ENCODE measurements at places on chromosomes 4 and X.

DNA sequence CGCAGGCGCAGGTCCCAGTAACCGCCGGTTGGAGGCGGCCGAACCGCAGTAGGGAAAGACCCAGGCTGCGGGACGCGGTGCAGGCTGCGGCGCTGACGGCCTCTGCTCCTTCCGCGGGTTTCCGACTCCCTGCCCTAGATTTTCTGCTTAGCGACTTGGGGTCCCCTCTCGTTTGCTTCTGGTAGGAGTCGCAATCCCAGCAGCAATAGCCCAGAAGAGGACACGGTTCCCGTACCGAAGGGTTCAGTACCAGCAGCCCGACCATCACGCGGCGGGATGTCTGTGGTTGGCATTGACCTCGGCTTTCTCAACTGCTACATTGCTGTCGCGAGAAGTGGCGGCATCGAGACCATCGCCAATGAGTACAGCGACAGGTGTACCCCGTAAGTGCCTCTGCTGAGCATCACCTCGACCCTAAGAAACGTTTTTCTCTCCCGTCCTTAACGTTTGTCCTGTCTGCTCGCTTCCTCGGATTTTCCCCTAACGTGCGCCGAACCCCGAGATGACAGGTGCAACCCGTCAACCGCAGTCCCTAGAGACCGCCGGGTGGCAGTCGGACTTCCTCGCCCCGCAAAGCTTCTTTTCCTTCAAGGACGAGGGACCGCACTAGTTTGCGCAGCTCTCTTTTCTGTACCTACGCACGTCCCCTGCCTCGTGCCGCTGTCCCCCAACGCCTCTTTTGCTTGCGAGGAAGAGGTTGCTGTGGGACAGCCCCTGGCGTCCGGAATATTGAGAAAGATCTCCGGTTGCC is at the start of gene HSPA4L:
Gene HSPA4L (plus strand): TSS at position 48 of the 751 bp plus-strand sequence. CDS start 229 bp downstream, at position 277.
- DNase-seq = peak; percentile 71

- no peak for DNase-seq
Observed at GRCh38 chrX:134013524-134013923, 28.1 kb upstream of the GPC3 start.

- no peak for DNase-seq
Observed at GRCh38 chrX:103017542-103017941, 46.4 kb downstream of the BEX1 start.

DNA sequence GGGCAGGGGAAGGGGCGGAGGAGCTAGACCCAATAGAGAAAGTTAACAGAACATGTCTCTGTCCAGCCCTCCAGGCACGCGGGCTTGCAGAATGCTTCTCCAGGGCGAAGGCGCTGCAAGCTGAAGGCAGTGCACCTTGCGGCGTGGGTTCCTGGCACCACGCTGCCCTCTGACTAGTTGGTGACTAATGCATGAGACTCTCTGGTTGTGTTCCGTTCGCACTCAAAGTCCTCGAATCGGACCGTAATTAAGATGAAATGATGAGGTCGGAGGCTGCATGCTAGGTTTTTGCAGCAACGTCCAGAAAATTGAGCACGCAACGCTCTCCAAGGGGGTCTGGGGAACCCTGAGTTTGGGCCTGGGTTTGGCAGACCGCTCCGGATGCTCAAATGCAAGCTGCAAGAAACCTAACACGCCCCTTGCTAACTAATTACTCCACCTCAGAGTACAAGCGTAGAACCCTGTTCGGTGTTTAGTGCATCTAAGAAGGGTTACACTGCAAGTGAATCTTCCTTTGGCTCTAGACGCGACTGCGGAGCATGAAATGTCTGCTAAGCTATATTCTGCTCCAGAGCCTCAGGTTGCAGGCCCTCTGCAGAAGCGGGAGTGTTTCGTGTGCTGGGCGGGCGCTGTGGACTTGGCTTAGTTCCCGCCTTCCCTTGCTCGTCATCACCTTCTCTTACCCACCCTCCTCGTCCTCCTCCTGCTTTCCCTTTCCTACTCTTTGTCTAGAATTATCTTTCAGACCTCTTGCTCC is 57.1 kb upstream of the NKAP start:
- DNase-seq = no peak

- peak; percentile 15 for DNase-seq
Observed at GRCh38 chr4:122577808-122578781, 42.8 kb downstream of the IL21 start.

DNA sequence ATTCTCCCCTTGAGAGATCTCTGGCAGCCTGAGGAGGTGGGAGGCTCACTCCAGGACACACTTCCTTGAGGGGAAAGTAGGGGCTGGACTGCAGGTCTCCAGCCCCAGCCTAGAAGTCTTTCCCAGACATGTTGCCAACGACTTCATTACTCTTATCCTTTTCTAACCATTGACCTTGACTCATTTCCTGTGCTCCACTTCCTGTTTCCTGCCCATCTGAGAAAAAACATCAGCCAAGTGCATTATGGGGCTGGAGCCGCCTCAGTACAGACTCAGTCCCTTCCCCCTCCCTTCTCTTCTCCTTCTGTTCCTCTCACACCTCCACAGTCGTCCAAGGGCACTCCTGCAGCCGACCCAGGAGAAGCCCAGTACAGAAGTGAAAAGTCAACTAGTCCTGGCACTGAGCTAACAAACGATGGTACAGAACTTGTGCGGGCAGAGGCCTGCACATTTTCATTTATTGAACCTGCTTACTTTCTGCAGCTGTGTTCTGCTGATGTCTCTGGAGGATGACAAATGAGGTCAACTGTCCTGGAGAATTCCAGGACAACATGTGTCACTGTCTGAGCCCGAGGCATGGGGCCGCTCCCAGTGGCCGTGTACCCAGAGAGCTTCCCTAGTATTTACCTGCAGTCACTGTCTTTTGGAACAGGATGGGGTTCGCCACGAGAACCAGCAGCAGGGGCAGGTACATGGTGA is 20.1 kb downstream of the GPR143 start:
- no peak for DNase-seq

- DNase-seq = no peak
Observed at GRCh38 chrX:2682565-2683177, 8.4 kb upstream of the CD99 start.

DNA sequence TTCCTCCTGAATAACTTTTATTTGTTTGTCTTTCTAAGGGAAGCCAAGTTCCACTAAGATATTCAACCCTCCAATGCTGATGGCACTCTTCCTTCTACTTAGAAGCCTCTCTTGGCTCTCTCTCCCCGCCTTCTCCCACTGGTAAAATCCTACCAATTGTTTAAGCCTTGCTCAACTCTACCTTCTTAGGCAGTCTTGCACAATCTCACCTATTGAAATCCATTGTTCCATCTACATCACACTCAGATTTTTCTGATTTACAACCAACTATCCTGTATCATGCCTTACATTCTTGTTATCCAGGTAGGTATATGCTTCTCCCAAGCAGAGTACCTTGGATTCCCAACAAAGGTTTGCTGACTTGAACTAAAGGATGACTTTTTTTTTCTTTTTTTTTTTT is 69.1 kb downstream of the NR3C2 start:
- no peak for DNase-seq

DNA sequence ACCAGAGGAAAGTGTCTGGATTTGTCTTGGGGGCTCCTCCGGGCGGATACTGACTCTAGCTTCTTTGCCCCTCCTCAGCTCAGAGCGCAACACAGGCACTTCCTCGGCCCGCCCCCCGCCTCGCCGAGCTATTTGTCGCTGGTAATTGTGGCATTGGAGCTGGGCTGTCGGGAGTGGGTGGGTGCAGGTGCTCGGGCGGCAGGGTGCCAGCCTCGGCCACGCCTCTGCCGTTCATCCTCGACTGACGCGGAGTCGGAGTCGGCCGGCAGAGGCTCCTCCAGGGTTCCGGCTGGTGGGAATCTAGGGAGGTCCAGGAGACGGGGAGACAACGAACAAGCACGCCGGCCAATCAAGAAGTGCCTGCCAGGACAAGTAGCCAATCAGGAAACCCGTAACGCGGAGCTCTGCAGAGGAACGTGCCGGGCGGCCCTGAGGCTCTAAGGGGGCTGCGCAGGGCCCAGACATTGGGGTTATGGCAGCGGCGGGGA is 3.9 kb upstream of the SYN1 start:
- DNase-seq = no peak

GRCh38 chr4:47525154-47525819 is 40.2 kb downstream of the ATP10D start:
- DNase-seq = no peak

- DNase-seq = no peak
Observed at GRCh38 chr4:140070366-140070765, 83.6 kb downstream of the MAML3 start.

- no peak for DNase-seq
Observed at GRCh38 chr4:25172961-25173915, 13.0 kb upstream of the SEPSECS start.

DNA sequence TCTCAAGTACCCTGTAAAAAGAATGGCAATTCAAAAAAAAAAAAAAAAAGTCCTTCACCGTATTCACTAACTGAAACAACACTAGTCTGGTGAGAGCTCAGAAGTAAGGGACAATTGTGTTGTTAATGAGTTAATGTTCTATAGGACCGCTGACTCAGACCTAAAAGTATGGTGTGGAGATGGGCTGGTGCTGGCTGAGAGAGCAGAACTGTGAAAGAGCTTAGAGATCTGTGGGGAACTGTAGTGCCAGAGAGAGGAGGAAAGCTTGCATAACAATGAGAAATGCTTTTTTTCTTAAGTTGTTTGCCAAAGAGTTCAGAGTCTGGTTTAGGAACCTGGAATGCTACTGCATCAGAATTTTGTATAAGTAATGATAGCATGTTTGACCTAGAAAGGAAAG is 65.1 kb downstream of the LHFPL1 start:
- no peak for DNase-seq

DNA sequence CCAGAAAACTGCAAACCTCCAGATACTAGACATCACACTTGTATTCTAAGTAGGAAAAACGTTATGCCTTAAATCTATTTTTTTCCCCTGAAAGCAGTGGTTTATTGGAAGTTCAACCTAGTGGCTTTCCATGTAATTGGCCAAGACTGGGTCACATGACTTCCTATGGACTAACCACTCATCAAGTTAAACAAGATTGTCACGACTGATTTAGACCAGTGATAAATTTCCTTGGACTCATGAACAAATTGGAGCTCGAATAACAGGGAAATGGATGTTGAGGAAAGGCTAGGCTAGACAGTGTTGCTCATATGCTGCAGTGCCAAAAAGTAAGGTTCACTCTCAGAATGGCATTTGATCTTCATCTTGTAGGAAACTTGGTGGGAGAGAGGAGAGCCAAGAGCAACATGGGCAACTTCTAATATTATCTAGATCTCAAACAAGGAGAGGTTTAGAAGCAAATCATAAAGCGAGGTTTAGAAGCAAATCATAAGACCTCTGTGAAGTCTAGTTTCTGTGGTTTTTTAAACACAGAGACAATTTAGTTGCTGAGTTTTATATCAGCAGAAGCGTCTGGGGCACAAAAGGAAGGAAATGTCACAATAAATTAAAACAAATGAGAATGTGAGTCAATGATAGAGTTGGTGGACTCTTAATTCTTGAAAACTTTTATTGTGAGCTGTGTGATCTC is 165.6 kb upstream of the BOD1L1 start:
- no peak for DNase-seq

GRCh38 chrX:72130762-72131250 is 909 bp downstream of the RTL5 start:
- no peak for DNase-seq

DNA sequence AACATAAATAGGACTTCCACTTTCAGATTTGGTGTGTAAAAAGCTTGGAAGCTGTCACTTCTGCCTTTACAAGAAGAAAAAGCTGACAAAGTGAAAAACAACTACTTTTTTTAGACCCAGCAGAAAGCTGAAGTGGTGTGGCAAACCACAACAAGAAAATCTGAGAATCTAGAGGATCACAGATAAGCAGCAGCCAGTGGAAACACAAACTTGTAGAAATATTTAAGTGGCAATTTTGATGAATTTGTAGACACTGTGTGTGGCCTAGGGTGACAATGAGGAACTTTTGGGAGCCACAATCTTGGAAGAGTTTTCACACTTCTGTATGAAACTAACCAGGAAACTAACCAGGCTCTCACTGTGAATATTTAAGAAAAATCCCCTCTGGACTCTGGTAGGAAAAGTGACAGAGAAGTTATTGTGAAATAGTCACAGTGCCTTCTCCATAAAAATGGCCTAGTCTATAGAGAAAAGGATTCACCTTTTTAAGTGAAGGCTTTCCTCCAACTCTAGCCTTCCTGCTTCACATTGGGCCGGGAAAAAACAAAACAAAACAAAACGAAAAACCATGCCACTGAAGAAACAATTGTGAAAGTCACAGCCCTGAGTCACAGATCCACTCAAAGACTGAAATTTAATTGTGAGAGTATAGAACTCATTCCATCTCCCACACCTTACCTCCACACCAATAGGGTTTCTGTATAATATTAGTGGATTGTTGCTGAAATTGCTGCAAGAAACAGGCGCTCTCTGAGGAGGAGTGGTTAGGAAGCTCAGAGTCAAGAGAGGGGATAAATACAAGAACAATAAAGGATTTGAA is 26.7 kb upstream of the GUCY1A1 start:
- DNase-seq = no peak

- no peak for DNase-seq
Observed at GRCh38 chr4:26175006-26175786, 145.6 kb upstream of the RBPJ start.

Measured in hematopoietic multipotent progenitor cell treated with erythropoietin and hydrocortisone succinate and interleukin-3 and kit ligand, for 15 days (in vitro differentiated cells).